Endothelial cell (in vitro differentiated cells): ENCODE measurements at places on chromosomes 11 and 22. TPM values are rescaled to one million over a fixed set of nuclear protein-coding genes. Genes with fewer than 3 reads are reported as not detected.

The RPS6KB2 gene
- 44.2 TPM for total RNA-seq

- no peak for DNase-seq
Observed at GRCh38 chr11:36065436-36065835, 121.6 kb downstream of the LDLRAD3 start.

DNA sequence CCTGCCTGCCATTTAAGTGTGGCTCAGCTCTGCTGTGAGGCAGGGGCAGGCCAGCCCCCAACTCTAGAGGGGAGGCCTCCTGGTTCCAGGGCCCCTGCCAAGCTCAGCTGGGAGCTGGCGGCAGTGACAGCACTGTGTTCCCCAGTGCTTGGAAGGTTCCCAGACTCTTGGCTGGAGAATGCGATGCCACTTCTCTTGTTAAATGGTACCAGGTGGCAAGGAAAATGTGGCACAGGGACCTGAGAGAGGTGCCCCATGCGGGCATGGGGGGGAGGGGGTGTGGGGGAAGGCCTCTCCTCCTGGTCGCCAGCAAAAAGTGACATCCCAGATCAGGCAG lies 8.4 kb upstream of the TNFRSF13C start:
- no peak for DNase-seq

DNA sequence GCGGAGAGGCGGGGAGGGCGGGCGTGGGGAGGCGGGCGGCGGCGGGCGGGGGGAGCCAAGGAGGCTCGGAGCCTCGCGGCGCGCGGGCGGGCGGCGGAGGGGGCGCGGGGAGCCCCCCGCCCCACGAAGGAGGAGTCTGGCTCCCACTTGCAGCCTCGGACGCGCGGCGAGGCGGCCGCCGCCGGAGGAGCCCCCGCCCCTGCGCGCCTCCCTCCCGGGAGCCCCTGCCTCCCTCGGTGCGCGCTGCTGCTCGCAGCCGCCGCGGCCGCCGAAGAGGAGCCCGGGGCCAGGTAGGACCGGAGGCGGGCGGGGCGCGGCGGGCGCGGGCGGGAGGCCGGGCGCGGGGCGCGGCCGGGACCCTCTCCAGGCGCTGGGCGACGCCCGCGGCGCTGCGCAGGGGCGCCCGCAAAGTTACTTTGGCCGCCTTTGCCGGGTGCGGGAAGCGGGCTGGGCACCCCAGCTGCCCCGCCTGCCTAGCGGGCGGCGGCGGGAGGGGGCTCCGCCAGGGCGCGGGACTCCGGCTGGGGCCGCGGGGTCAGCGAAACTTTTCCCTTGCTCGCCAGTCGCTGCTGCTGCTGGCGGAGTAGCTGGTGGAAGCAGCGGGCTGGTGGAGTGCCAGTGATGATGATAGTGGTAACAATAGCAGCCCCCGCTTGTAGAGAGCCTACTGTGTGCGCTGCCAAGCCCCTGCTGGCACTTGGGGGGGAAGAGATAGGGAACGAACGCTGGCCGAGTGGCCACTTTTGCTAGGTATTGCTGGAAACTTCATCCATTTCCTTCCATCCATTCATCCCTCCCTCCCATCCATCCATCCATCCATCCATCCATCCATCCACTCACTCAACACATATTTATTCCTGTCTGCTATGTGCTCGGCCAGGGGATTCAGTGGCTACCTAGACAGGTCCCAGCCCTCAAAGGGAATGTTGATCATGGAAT lies at the start of gene MPPED1:
Gene MPPED1, plus strand, starts transcription at position 146 of the 939 bp plus-strand sequence. CDS start 12,972 bp downstream, outside the sequence.
- DNase-seq: no peak
